Activated T-cell treated with anti-CD3 and anti-CD28 coated beads for 1 hour (primary cell): ENCODE measurements at places on chromosomes 16 and 17.

DNA sequence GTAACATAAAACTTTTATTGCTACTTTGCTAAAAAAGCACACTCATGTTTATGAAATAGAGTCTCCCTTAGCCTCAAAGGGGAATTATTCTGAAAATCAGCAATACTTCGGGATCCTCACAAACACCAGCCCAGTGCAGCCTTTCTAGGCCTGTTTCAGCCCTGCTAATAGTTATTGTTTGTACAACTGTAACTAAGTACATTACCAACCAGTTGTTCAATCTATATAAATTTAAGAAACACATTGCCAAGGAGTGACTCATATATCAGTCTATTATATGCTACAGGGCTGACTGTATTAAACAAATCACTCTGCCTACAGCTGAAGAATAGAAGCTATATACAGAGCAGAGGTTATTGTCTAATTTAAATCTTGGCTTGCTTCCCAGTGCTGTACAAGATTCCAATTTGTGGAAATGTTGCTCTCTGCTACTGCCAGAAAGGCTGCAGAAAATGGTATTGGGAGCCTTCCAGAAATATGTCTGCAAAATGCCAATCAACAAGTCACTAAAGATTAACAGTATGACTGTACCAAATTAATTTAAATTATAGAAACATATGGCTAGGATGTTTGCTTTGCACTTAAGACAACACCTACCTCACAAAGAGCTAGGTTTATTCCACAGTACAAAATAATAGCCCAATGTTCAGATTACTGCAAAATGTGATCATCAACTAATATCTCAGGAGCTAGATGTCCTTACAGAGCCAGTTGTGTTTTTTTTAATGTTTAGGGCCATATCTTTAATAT lies 49.7 kb downstream of the TOX3 start:
- DNase-seq = no peak

GRCh38 chr17:38550661-38551060 lies 55.1 kb downstream of the SRCIN1 start:
- DNase-seq = no peak

GRCh38 chr16:49516382-49517036 lies 142.9 kb downstream of the C16orf78 start:
- no peak for DNase-seq

DNA sequence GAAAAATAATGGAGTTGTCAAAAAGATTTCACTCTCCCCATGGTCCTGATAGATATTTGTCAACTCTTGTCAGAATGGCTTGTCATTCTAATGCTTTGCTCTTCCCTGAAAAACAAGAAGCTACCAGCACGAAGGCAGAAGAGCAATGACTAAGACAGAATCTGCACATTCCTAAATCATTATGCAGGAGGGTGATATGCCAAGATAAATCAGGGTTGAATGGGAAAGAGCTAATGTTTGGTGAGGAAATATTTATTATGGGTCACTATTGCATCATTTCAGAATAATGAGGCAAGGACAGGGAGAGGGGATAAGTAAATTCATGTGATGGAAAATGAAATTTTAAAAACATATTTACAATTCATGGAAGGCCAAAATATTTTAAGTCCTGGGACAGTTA lies 297.5 kb upstream of the XYLT1 start:
- DNase-seq = no peak

DNA sequence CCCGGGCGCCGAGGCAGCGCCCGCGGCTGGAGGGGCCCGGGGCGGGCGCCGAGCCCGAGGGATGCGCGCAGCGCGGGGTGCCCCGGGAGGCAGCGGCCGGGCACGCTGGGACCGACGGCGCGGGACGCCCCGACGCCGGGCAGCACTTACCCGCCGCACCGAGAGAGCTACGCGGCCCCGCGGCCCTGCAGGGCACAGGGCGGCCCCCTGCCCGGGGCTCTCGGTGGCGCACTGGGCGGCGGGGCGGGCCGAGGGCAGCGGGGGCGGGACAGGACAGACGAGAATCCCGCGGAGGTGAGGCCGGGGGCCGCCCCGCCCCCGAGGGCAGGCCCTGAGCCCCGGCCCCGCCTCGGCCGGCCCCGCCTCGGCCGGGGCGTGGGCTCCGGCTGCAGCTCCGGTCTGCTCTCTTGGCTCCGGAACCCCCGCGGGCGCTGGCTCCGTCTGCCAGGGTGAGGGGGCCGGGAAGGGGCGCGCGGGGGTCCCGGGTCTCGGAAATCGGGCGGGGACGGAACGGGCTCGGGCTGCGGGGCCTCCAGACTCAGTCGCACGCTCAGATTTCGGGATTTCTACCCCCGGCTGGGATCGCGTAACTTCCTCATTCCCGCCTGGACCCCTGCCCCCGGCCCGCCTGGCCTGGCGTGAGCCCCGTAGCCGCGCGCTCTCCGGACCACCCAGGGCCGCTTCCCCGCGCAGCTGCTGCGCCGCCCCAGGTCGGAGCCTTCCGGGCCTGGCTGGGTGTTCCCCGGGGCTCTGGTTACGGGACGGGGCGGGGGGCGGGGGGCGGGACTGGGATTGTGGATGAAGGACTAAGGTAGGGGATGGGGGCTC lies at the start of gene PLD2:
PLD2 (plus strand) TSS at position 376 of the 828 bp plus-strand sequence. CDS start 621 bp downstream, outside the sequence.
- peak; percentile 83 for DNase-seq

DNA sequence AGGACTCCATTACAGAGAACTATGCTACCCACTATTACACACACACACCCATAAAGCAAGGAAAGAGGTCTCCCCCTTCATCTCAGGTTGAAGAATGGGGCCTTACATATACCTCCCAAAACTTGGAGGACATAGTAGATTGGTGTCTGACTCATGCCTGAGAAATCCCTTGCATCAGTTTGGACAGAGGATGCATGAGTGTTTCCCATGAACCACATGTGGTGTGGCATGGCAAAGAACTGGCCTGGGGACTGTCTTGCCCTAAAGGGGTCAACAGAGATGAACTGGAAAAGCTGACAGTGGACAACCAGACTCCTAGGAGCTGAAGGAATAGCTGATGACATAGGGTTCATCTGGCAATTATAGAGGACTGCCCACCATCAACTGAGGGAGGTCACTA lies 54.0 kb downstream of the DYNLRB2 start:
- DNase-seq = no peak

GRCh38 chr17:9979463-9979995 lies 74.5 kb upstream of the RCVRN start:
- no peak for DNase-seq

- no peak for DNase-seq
Observed at GRCh38 chr16:7137560-7138330, 194.9 kb upstream of the RBFOX1 start.
